Vagina (tissue), 2 donors: ENCODE measurements at places on chromosomes 3 and 15. TPM values are rescaled to one million over a fixed set of nuclear protein-coding genes. Genes with fewer than 3 reads are reported as not detected.

GRCh38 chr3:134054881-134055280 lies 25.2 kb upstream of the SLCO2A1 start:
- H3K27ac ChIP-seq = no peak overlapping the region
- no peak for DNase-seq
- H3K4me1 ChIP-seq = no peaks in the 10 kb centered on the region
- H3K36me3 ChIP-seq = no peaks in the 10 kb centered on the region

DNA sequence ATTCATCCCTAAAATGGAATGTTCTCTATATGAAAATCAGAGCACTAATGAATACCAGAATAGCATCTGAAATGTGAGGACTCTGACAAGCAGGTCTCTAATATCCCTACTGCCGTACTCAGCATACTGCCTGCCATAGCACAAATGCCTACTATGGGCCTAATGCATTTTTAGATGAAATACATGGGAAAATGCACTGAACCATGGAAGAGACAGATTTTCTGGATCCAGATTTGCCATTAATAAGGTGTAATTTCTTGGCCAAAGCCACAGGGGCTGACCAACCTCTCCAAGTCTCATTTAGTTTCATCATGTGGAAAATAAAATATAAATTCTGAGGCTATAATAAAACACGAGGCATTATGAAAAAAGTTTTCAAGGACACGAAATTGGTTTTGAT lies 123.8 kb downstream of the CBLB start:
- H3K4me1 ChIP-seq = peaks cover 34% of the 10 kb centered on the region
- no peak overlapping the region for H3K4me3 ChIP-seq
- H3K27ac ChIP-seq = no peak overlapping the region
- no peaks in the 10 kb centered on the region for H3K36me3 ChIP-seq

MFGE8 gene
- total RNA-seq = 513 TPM

ZDHHC23 gene
- total RNA-seq = 5.4 TPM

PLXND1 gene
- 96.5 TPM for total RNA-seq

DNA sequence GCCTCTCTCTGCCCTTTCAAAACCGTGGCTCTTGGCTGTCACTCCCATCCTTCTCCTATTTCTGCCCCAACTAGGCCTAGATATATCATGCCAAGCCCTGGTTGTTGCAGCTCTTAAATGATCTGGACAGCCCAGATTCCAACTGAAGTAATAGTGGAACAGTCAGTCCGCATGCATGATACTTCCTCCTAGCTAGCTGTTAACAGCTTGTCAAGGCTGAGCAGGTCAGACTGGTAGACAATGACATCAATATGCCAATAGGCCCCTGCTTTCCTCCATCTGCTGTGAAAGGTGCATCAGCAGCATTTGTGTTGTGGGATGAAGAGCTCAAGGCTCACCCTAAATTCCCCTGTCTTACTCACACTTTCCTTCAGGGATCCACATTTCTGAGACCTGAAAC lies 527.7 kb upstream of the TGFBR2 start:
- no peaks in the 10 kb centered on the region for H3K4me1 ChIP-seq
- H3K27ac ChIP-seq = no peak overlapping the region
- no peak for DNase-seq
- no peaks in the 10 kb centered on the region for H3K36me3 ChIP-seq
- H3K27me3 ChIP-seq = no peaks in the 10 kb centered on the region

DNA sequence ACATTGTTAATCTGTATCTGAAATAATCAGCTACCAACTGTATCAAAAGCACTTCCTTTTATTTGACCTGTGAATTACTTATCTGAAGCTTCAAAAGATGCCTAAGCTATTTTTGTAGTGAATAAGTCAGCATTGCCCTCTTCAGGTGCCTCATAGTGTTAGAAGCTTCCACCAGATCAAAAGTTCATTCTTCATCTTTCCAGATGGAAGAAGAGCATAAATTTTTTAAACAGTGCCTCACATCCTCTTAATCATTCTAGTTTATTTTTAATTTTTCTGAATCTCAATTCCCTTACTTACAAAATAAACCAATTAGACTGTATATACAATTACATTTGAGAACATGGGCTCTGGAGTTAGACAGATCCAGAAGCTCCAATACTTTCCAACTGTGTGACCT lies 65.0 kb downstream of the MYO5A start:
- H3K4me3 ChIP-seq = no peak overlapping the region
- H3K36me3 ChIP-seq = no peaks in the 10 kb centered on the region
- H3K4me1 ChIP-seq = peaks cover 9% of the 10 kb centered on the region
- H3K27me3 ChIP-seq = no peaks in the 10 kb centered on the region
- H3K27ac ChIP-seq = no peak overlapping the region

SLITRK3 gene
- 2.9 TPM for total RNA-seq

SCN11A gene
- total RNA-seq = not detected

DNA sequence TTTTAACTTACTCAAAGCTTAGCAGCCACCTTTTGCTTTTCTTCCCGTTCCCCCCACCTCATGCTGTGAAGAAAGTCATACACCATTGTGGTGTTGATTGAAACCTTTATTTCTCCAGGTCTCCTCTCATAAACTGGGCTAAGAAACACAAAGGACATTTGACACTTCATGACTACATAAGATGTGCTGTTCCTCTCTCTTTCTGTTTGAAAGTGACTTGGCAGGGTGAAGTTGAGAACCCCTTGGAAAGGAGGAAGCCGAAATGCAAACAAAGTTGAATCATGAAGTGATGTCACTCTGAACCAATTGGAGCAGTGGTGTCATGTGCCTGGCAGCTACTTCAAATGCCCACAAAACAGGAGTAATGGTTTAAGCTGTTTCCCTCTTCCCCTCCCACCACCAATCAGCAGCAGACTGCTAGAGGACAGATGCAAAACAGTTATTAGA lies 174.7 kb downstream of the IGF1R start:
- no peaks in the 10 kb centered on the region for H3K27me3 ChIP-seq
- H3K36me3 ChIP-seq = no peaks in the 10 kb centered on the region
- H3K4me3 ChIP-seq = no peak overlapping the region
- peak overlapping the region; percentile 50 for H3K27ac ChIP-seq
- peaks cover 37% of the 10 kb centered on the region for H3K4me1 ChIP-seq

DNA sequence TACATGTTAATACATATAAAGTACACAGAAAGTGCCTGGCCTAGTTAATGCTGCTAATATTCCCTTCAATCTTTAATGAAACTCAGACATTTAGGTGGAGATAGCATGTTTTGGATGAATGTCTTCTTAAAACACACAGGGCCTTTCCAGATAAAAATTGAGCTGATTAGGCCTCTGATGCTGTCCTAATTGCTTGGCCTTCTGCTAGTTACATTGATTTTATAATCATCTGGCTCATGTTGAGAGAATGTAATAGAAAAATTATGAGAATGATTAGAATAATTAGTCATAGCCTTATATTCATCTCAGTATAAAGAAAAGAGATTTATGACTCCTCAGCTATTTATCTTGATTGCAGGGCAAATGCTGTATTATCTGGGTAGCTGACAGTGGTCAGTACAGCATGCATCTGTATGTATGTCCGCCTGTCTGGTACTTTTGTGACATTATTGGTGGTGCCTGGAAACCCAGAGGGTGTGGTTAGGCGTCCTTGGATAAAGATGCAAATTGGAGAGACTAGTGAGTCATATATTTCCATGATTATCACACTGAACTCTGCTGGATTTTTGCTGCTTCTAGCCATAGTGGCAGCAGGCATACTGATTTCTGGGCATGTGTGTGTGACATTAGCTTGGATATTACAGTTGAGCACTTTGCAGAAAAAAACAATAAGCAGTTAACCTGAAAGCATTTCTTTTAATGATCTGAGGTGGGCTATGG lies 120.8 kb downstream of the FEZF2 start:
- no peak overlapping the region for H3K27ac ChIP-seq
- H3K4me3 ChIP-seq = no peak overlapping the region
- no peaks in the 10 kb centered on the region for H3K27me3 ChIP-seq
- no peak for DNase-seq
- no peaks in the 10 kb centered on the region for H3K36me3 ChIP-seq

MOBP gene
- not detected for total RNA-seq
